Activated CD8-positive, alpha-beta T cell treated with anti-CD3 and anti-CD28 coated beads for 36 hours (primary cell): ENCODE measurements at places on chromosomes 1 and 21. TPM values are rescaled to one million over a fixed set of nuclear protein-coding genes. Genes with fewer than 3 reads are reported as not detected.

DNA sequence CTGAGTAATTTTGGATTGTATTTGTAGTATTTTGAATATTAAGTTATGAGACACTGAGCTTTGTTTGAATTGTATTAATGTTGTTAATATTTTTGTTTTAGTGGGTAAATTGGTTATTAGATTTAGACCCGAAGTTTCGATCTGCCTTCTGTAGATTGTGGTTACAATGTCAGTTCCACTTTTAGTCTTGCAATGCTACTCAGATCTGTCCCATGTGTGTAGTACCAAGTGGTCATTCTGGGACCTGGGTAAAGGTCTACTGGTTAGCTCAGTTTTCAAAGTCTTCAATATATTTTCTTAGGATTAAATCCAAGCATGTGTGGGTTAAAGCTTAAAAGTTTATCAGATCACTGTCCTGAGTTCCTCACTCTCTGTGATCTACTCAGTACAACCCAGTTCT is 346.5 kb upstream of the PROX1 start:
- peaks cover under 1% of the 10 kb centered on the region for H3K27me3 ChIP-seq
- no peak for DNase-seq
- H3K27ac ChIP-seq, result no peak overlapping the region
- no peaks in the 10 kb centered on the region for H3K36me3 ChIP-seq
- no peaks in the 10 kb centered on the region for H3K4me1 ChIP-seq
- H3K4me3 ChIP-seq, result no peak overlapping the region

The BLACAT1 gene
- 0.13 TPM for total RNA-seq

GRCh38 chr1:200922406-200922805 is 27.7 kb downstream of the INAVA start:
- no peak overlapping the region for H3K27ac ChIP-seq
- no peak overlapping the region for H3K4me3 ChIP-seq
- no peak for DNase-seq
- peaks cover 7% of the 10 kb centered on the region for H3K4me1 ChIP-seq

The CACYBP gene
- total RNA-seq, result 346 TPM

The OLFM3 gene
- not detected for total RNA-seq

- peaks cover 9% of the 10 kb centered on the region for H3K27me3 ChIP-seq
- no peak for DNase-seq
- no peak overlapping the region for H3K4me3 ChIP-seq
- H3K36me3 ChIP-seq, result no peaks in the 10 kb centered on the region
Observed at GRCh38 chr1:14567056-14567455, 31.4 kb upstream of the KAZN start.

The L1TD1 gene
- total RNA-seq, result not detected

The SLC25A44 gene
- total RNA-seq, result 41.9 TPM

The ZMYM4 gene
- 31.6 TPM for total RNA-seq

The C4BPB gene
- 2.1 TPM for total RNA-seq

DNA sequence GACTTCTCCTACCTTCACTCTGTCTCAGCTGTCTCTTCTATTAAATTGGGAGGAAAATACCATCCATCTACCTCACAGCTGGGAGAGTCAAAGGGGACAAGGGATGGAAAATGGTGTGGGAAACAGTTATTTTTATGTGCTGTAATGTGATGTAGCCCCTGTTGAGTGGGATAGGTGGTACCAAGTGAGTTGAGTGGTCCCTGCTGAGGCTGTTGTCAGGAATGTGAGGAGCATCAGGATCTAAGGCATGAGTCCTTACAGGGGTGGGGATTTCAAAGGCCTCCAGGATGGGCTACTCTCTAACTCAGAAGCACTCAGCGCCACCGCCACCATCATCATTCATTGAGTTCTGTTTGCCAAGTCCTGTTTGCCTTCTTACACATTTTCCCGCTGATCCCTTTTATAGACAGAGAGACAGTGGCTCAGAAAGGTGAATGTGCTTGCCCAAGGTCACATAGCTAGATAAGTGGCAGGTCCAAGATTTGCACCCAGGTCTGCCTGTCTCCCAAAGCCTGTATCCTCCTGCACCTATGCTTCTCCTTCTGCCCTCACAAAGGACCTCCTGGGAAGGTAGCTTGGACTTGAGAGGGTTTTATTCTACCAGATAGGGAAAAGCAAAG is 4.6 kb upstream of the ID3 start:
- no peak overlapping the region for H3K27ac ChIP-seq
- no peak overlapping the region for H3K4me3 ChIP-seq
- H3K36me3 ChIP-seq, result peaks cover under 1% of the 10 kb centered on the region
- peaks cover 32% of the 10 kb centered on the region for H3K4me1 ChIP-seq
- peaks cover 12% of the 10 kb centered on the region for H3K27me3 ChIP-seq
